ENCODE measurements at places on chromosomes 2 and 18. TPM values are rescaled to one million over a fixed set of nuclear protein-coding genes. Genes with fewer than 3 reads are reported as not detected.
A peak's percentile ranks its signal among the peaks of the same experiment; 100 is the strongest.

DNA sequence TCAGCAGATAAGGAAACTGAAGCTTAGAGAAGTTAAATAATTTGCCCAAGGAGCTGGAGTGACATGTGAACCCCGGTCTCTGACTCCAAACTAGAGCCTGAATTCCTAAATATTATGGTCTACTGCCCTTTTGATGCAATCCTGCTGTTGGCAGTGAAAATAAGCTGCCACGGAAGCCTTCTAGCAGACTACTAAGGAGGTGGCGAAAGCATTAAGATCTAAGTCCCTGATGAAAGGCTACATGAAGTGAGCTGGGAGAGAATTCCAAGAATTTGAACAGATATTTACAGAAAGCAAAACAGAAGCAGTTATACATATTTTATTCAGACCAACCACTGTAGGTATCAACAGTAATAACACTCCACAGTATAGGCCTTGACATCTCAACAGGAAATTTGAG is 28.1 kb downstream of the TRMT61B start:
- no peak for DNase-seq

- no peak for DNase-seq
These were observed 33.9 kb upstream of the SIX2 start for GRCh38 chr2:45043174-45043573.

Gene BOLL
- total RNA-seq, result not detected

DNA sequence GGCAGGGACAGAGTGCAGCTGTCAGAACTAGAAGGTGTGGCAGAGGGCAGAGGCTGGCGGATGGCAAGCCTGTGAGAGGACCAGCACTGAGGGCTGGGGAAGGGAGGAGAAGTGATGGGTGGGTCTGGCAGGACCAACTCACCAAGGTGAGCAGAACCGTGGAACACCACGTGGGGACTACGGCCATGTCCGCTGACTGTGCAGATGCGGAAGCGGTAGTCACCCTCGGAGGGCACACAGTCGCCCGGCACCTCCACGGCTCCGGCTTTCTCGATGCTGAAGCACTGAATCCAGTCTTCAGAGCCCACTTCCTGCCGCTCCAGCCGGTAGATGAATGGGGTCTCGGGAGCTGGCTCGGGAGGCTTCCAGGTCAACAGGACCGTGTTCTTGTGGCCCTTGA is 4.2 kb downstream of the OBSL1 start:
- DNase-seq, result peak; percentile 44

Gene COBLL1
- 8.8 TPM for total RNA-seq

GRCh38 chr18:45910405-45911023 is 56.6 kb downstream of the EPG5 start:
- peak; percentile 66 for DNase-seq

Data from right cardiac atrium (tissue), 5 donors.